Thyroid gland (tissue), 4 donors: ENCODE measurements at places on chromosomes 16 and 17. TPM values are rescaled to one million over a fixed set of nuclear protein-coding genes. Genes with fewer than 3 reads are reported as not detected.

MARVELD3 gene
- total RNA-seq: 10.4 TPM

CCDC154 gene
- total RNA-seq: 1.6 TPM

DNA sequence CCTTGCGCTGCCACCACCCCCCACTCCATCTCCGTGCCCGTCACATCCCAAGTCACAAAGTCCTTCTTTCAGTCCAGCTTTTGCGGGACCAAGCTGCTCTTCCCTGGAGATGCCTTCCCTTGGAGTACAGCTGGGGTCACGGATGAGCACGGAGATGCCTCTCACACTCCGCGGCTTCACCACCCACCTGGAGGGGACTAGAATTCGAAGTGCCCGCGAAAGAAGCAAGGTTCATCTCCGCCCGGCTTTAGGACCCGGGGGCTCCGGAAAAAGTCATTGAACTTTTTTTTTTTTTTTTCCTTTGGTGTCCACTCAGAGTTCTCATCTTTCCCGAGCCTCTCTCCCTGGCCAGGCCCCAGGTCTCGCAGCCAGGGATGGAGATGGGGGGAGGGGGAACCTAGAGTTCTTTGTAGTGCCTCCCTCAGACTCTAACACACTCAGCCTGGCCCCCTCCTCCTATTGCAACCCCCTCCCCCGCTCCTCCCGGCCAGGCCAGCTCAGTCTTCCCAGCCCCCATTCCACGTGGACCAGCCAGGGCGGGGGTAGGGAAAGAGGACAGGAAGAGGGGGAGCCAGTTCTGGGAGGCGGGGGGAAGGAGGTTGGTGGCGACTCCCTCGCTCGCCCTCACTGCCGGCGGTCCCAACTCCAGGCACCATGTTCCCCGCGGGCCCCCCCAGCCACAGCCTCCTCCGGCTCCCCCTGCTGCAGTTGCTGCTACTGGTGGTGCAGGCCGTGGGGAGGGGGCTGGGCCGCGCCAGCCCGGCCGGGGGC is at the start of gene FKBP10:
FKBP10 (plus strand) TSS at position 624 of the 771 bp plus-strand sequence; CDS start at position 655, 31 bp downstream.
- H3K36me3 ChIP-seq: no peaks in the 10 kb centered on the region
- H3K4me1 ChIP-seq: peaks cover 37% of the 10 kb centered on the region
- H3K4me3 ChIP-seq: peak within 1 kb of the TSS; percentile 64
- peak; percentile 72 for DNase-seq

DNA sequence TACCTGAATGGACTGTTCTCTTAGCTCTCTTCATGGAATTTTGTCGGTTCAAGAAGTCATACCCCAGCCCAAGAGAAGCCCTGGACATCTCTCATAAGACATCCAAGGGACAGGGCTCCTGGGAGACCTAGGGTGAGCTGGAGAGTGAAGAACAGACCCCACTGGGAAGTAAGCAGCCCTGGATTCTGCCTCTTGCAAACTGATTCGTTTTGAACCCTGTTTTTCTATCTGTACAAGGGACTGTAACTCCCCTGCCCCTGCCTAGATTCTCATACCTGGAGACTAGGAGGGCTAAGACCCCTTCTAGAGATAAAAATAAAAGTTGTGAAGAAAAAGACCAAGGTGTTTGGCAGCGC is 449 bp downstream of the CCL3L1 start:
- DNase-seq: no peak
- no peaks in the 10 kb centered on the region for H3K27me3 ChIP-seq
- no peaks in the 10 kb centered on the region for H3K36me3 ChIP-seq
- H3K4me1 ChIP-seq: no peaks in the 10 kb centered on the region
- no peak overlapping the region for H3K4me3 ChIP-seq
- H3K27ac ChIP-seq: no peak overlapping the region

PRR11 gene
- 1.4 TPM for total RNA-seq

MMP2 gene
- total RNA-seq: 94.9 TPM

GRCh38 chr16:89040391-89040790 is 53.3 kb upstream of the ACSF3 start:
- H3K4me1 ChIP-seq: no peaks in the 10 kb centered on the region
- H3K27ac ChIP-seq: no peak overlapping the region
- no peak overlapping the region for H3K4me3 ChIP-seq

- no peak overlapping the region for H3K4me3 ChIP-seq
- peak; percentile 33 for DNase-seq
- no peak overlapping the region for H3K27ac ChIP-seq
- H3K4me1 ChIP-seq: no peaks in the 10 kb centered on the region
Measured at GRCh38 chr16:85878875-85879274, 20.1 kb upstream of the IRF8 start.

PRAC2 gene
- not detected for total RNA-seq

KLHDC4 gene
- total RNA-seq: 40.9 TPM

- H3K4me1 ChIP-seq: peaks cover 25% of the 10 kb centered on the region
- DNase-seq: peak; percentile 81
- H3K27ac ChIP-seq: peak overlapping the region; percentile 35
- no peaks in the 10 kb centered on the region for H3K36me3 ChIP-seq
Measured at GRCh38 chr17:21275047-21275578, 9.4 kb upstream of the MAP2K3 start.

DNA sequence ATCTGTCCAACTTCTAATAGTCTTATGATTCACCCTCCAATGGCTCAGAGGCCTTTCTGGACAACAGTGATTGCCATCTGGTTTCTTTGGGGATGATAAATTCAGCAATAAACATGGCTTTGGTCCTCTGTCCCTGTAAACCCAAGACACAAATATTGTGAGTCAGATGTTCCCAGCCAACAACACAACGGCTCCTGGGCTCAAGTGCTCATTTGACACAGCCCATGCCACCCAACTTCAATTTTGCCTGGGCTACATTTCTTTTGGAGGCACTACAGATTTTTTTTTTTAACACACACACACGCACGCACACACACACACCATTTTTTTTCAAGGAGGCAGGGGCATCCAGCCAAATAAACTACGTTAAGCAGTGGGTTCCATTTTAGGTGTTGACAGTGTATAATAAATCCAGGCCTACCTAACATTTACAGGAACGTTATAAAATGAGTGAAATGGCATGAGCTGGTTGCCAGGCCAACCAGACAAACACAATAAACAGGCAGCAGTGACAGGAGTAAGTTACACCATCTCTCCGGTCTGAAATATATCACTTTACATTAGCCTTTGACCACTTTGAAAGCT is 939.9 kb upstream of the SOX9 start:
- peak; percentile 3 for DNase-seq
- no peaks in the 10 kb centered on the region for H3K27me3 ChIP-seq
- H3K4me1 ChIP-seq: peaks cover 18% of the 10 kb centered on the region
- H3K36me3 ChIP-seq: no peaks in the 10 kb centered on the region

DNA sequence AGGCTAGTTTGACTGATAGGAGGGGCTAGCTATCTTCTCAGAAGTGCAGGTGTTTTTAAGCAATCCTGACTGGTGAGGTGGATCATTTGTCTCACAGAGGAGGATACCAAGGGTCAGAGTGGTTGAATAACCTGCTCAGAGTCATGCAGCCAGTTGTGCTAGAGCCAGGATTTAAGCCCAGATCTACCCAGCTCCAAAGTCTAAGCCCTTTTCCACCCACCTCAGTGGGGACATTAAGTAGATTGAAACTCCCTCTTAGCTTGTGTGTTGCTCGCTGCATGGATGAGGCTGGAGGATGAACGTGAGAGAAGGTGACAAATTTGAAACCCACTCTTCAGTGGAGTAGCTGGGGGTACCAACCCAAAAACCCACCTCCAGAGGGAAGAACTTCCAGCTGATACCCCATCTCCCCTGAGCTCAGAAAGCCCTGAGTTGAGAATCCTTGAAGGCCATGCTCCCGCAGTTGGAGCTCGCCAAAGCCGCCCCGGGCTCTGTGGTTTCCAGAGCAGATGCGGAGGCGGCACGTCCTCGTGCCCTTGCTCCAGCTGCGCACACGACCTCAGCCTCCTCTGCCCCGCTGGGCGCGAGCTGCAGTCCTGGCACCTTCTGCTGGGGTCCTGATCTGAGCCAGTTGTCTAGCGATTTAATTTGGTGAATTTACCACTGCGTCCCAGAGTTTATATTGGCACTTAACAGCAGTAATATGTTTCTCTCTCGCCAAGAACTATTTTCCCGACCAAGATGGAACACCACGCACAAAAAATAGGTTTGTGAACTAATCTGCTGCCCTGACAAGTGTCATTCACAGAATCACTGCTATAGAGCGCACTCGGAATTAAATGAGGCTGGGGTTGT is 159.5 kb downstream of the CCDC182 start:
- DNase-seq: no peak
- no peaks in the 10 kb centered on the region for H3K27me3 ChIP-seq
- H3K36me3 ChIP-seq: no peaks in the 10 kb centered on the region
- H3K4me1 ChIP-seq: no peaks in the 10 kb centered on the region
- H3K4me3 ChIP-seq: no peak overlapping the region
- H3K27ac ChIP-seq: no peak overlapping the region

MPO gene
- 0.24 TPM for total RNA-seq

DNA sequence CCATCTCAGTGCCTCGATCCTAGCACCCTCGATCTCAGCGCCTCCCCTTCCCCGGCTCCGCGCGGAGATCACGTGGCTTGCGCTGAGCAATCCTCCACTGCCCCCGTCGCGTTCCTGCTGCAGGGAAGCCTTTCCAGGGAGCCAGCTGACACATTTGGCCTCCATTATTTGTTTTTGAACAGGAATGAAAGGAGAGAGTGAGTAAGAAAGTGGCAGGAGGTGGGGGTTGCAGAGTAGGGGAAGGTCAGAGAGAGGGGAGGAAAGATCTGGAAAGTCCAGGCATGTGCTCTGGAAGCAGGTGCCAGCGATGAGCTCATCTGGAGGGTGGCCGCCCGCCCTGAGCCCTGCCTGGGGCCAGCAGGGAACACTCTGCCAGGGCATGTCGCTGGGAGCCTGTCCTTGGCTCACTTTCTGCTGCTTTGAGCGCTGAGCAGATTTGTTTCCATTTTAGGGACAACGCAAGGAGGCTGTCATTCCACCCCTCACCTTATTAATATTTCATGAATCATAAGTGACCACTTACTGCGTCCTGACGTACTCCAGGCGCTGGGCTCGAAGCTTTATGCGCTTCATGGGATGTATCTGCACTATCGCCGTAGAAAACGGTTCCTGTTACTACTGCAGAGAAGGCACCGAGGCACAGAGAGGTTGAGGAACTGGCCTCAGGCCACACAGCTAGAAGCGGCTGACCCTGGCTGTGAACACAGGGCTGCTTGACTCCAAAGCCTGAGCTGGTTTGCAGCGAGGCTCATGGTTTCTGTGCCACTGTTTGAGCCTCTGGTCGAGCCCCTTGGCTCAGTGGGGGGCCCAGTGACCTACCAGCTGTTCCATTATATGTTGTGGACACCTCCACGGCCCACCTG is 283.1 kb downstream of the SEC14L1 start:
- peaks cover 65% of the 10 kb centered on the region for H3K4me1 ChIP-seq
- peak overlapping the region; percentile 82 for H3K27ac ChIP-seq

CPNE7 gene
- 1.1 TPM for total RNA-seq
